ENCODE measurements at places on chromosomes 7 and 10. TPM values are rescaled to one million over a fixed set of nuclear protein-coding genes. Genes with fewer than 3 reads are reported as not detected.
A peak's percentile ranks its signal among the peaks of the same experiment; 100 is the strongest.

DNA sequence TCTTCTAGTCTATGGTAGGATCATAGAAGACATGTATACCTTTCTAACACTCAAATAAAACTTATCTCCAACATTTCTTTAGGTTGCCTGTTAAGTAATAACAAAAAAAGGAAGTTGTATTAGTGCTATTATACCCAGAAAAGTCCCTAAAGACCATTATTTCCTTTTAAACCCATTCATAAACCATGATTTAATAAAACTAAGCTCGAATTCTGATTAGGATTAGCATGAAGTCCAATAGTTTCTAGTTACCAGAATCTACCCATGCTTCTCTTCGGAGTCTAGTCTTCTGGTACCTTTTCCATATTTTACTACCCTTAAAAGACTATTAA lies 62.7 kb downstream of the USP6NL start:
- DNase-seq: no peak

DNA sequence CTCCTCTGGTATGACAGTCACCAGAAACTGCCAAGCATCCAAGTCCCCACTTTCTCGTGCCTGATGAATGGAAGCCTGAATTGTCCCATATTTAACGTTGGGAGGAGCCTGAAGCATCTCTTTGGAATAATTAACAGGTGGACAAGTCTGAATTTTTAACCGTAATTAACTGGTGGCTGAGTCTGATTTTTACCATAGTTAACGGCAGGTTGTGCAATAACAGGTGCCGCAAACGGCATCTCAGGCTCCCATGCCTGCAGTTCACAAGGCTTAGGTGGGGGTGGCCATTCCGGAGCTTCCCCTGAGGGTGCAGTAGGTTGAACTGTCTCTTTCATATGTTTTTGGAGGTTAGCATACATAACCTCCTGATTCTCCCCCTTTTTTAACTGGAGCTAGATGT lies 2.0 kb upstream of the GIMAP4 start:
- DNase-seq: no peak

DNA sequence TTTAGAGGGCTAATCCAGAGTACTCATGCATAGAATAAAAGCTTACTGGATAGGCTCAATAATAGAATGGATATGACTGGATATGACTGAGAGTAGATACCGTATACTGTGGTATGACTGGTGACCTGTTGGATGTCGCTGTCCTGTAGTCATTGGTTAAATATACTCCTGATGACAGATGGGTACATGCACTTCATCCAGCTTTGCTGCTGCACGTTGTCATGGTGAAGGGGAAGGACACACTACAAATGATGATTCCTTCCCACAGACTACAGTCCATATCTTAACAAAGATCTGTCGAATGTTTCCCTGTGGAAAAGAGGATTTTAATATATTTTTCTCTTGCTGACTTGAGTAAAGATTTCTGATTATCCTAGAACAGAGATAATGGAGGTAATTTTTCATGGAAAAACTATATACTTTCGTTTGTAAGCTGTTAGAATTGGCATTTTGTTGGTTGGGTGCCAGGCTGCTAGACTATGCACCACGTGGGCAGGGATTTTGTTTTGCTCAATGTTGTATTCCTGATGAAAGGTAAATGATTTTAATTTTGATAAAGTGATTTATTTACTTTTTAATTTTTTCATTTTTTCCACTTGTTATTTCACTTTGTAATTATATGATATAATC lies 97.3 kb downstream of the PPP1R9A start:
- no peak for DNase-seq

GRCh38 chr10:12720217-12720981 lies 281.1 kb downstream of the CCDC3 start:
- peak; percentile 64 for DNase-seq

DNA sequence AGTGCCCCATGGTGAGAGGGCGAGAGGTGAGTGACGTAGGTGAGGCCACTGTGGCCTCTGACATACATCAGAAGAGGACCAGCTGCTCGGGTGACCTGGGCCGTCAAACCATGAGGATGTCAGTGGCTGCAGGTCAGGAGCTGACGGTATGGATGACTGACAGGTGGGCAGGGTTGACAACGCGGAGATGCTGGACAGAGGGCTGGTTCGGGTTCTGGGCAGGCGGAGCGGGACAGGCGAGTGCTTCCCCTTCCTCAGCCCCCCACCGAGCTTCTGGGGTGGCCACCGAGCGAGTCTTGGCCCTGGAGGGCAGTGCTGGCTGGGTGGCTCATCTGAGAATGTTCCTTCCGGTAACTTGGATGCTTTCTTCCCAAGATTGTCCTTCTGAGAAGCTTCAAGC lies 91.8 kb downstream of the ACTR3B start:
- DNase-seq: peak; percentile 37

DNA sequence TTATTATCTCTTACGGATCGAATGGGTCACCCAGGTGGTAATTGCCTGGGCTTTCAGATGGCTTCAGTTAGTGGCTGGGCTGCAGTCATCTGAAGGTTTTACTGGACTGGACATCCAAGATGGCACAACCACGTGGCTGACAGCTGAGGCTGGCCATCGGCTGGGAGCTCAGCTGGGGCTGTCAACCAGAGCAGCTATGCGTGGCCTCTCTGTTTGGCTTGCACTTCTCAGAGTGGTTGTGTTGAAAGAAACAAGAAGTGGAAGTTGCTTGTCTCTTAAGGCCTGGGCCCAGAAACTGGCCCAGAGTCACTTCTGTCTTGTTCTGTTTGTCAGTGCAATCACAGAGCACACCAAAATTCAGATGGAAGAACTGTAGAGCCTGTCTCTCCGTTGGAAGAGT lies 5.7 kb upstream of the GDI2 start:
- no peak for DNase-seq

DNA sequence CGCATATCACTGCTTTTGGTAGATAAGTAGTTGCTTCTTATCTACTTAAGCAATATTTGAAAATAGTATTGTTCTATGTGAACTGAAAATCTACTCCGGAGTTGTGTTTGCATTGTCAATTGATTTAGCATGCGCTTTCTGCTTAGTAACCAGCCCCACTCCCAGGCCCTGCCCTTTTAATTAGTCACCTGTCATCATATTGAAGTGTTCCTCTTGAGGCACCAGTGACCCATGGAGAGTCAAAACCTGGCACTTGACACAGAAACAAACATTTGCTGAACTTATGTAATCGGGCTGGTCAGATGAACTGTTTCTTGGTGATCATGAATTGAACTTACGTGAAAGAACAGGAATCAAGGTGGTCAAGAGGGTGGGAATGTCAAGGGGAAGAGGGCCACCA lies 27.8 kb upstream of the CDHR3 start:
- no peak for DNase-seq

- no peak for DNase-seq
Measured at GRCh38 chr7:34104992-34105391, 199.7 kb downstream of the BMPER start.

- no peak for DNase-seq
Measured at GRCh38 chr7:10284001-10284400, 689.7 kb upstream of the PHF14 start.

- DNase-seq: no peak
Measured at GRCh38 chr7:114160925-114161324, 242.1 kb upstream of the PPP1R3A start.

GRCh38 chr7:69811476-69812308 lies 213.4 kb downstream of the AUTS2 start:
- DNase-seq: no peak

DNA sequence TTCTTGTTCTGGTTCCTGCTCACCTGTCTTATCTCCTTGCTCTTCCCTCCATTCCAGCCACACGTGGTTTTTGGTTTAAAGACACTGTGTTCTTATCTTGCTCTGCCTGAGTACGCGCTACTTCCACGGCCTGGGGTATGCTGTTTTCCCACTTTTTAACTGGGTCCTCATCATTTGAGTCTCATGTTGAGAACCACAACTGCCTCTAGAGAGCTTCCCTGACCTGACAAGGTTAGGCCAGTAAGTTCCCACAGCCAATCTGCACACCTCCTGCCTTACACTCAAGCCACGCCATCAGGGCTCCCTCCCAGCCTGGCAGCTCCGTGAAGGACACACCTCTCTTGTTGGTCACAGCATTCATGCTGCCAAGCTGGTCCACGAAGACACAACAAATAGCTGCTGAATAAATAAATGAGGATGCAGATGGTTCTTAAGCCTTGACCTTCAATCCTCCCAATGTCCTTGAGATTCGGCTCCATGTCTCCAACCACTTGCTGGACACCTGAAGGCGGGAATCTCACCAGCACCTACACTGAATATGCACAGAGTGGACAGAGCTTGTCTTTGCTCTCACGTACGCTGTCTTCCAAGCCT lies 201.7 kb upstream of the KLF14 start:
- no peak for DNase-seq

DNA sequence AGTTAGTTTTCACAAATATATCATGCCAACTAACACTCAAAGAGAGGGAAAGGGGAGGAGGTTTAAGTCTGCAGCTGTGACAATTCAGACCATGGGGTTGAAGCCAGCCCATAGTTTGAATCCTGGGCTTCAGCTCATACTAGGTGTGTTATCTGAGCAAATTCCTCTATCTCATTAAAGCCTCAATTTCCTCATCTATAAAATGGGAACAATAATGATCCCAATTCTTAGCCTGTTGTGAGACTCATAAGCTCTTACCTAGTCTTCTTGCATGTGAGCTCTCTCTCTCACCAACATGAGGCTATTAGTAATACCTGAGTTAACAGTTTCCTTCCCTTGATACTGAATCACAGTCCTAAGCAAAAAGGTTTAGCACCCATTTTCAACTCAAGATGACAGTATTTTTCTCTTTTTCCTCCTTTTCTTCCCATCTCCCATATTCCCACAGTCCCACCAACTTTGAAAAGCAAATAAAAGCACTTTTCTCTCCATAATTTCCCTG lies 49.8 kb downstream of the NUDCD3 start:
- DNase-seq: no peak

GRCh38 chr10:117496616-117497028 lies 45.9 kb upstream of the EMX2 start:
- DNase-seq: peak; percentile 95

DNA sequence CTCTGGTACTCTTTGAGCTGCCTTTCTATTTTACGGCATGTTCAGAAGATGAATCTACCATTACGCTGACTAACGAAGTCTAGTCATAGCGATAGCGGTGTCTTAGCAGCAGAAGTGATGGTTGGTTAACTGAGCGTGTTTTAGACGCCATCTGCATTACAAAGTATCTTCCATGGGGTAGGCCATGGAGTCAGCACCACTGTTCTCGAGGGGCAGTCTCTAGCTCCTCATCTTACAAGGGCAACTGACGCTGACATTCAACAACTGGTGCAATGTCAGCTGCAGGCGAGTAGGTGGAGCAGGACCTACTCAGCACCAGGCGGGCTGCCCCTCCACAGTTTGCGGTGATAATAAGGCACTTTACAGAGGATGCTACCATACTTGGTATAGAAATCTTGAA lies 88.7 kb downstream of the ADARB2 start:
- peak; percentile 29 for DNase-seq

FAM170B gene
- not detected for total RNA-seq

HOXA3 gene
- not detected for total RNA-seq

LIPM gene
- total RNA-seq: not detected

DLX5 gene
- total RNA-seq: not detected

ASL gene
- 47.9 TPM for total RNA-seq

CRHR2 gene
- not detected for total RNA-seq

CFAP69 gene
- total RNA-seq: 6.6 TPM

GSTO2 gene
- 18.8 TPM for total RNA-seq

GLI3 gene
- 2.7 TPM for total RNA-seq

LIPN gene
- not detected for total RNA-seq

RSU1 gene
- total RNA-seq: 46.4 TPM

VSTM4 gene
- 0.51 TPM for total RNA-seq

DNAJC12 gene
- 0.72 TPM for total RNA-seq
